ENCODE measurements at places on chromosomes 5 and 9. TPM values are rescaled to one million over a fixed set of nuclear protein-coding genes. Genes with fewer than 3 reads are reported as not detected.

GRCh38 chr9:36135741-36136271 lies 727 bp upstream of the GLIPR2 start:
- peak overlapping the region; percentile 40 for H3K4me3 ChIP-seq
- H3K27me3 ChIP-seq: peaks cover 58% of the 10 kb centered on the region
- H3K27ac ChIP-seq: no peak overlapping the region
- H3K36me3 ChIP-seq: no peaks in the 10 kb centered on the region

DNA sequence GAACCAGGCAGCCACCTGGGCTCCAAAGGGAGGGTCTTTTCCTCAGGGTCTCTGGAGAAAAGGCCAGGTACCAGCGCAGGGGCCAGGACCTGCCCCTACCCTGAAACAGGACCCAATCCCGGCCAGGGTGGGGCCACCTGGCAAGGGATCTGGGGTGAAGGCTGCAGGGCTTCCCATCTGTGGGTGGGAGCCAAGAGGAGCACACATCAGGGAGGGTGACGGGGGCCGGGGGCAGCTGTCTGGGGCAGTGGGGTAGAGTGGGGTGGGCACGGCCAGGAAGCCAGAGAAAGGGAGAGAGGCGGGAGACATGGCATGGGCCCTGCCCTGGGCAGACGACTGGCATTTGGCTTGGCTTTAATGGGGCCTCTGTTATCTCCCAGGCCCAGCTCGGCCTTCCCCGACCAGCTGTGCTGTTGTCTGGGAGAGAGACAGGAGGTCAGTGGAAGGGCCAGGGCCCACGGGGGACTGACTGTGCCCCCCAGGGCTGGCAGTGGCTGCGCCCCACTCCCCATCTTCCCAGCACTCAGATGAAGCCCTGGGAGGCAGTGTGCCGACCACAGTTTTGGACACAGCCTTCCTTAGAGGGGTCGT lies 57.2 kb upstream of the RNF130 start:
- H3K4me3 ChIP-seq: no peak overlapping the region
- H3K27me3 ChIP-seq: peaks cover 68% of the 10 kb centered on the region
- H3K4me1 ChIP-seq: no peaks in the 10 kb centered on the region

- H3K36me3 ChIP-seq: no peaks in the 10 kb centered on the region
- H3K4me1 ChIP-seq: no peaks in the 10 kb centered on the region
- no peak overlapping the region for H3K4me3 ChIP-seq
- H3K27ac ChIP-seq: no peak overlapping the region
Observed at GRCh38 chr5:133749331-133749985, 137.1 kb upstream of the FSTL4 start.

GRCh38 chr9:127779136-127779981 lies 893 bp upstream of the SH2D3C start:
- no peak overlapping the region for H3K27ac ChIP-seq
- H3K27me3 ChIP-seq: peaks cover 1% of the 10 kb centered on the region
- no peaks in the 10 kb centered on the region for H3K36me3 ChIP-seq
- no peak overlapping the region for H3K4me3 ChIP-seq
- no peak for DNase-seq
- H3K4me1 ChIP-seq: peaks cover 25% of the 10 kb centered on the region

DNA sequence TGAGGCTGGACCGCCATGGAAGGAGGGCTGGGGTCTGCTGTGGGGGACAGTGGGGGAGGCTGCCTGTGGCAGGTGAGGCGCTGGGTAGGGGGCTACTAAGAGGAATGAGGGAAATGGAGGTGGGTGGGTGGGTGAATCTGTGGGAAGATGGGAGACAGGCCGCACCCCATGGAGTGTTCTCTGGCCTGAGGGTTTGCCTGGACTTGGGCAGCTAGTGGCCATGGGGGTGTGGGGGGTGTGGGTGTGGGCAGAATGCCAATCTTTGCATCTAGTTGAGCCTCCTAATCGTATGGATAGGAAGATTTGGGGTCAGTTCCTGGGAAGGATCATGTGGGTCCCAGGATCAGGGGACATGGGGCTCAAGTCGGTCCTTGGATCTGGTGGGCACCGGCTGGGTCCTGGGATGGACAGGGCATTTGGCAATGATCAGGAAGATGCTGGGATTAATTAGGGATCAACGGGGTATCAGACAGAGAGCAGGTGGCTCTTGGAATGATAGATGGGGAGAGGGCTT lies 518 bp downstream of the ZDHHC12 start:
- H3K27me3 ChIP-seq: no peaks in the 10 kb centered on the region
- H3K36me3 ChIP-seq: no peaks in the 10 kb centered on the region
- DNase-seq: no peak
- peak overlapping the region; percentile 74 for H3K4me3 ChIP-seq
- H3K4me1 ChIP-seq: peaks cover 40% of the 10 kb centered on the region
- H3K27ac ChIP-seq: peak overlapping the region; percentile 34

DNA sequence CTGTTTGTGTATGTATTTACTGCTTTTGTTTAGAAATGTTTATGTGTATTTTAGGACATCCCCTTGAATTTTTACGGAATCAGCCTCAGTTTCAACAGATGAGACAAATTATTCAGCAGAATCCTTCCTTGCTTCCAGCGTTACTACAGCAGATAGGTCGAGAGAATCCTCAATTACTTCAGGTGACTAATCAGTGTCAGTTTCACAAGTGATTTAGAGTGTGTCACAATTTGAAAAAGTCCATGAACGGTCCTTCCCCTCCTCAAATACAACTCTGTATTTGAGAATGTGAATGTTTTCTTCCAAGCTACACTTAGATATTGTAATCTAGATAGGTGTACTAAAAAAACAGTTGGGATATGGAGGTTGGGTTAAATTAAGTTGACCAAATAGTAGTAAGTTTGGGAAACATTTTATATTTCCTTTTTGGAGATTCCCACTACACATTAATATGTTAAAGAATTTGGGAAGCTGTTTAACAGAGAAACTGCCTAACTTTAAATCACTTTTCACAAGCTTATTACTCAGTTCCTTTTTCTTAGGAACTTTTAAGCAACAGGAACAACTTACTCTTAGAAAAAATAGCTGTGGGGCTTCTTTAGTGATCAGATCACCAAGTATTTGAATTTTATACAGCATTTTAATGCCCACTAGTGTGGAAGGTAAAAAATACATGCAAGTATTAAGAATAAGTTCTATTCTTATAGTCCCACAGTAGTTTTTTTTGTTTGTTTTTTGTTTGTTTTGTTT lies 40.9 kb downstream of the RAD23B start:
- H3K27me3 ChIP-seq: no peaks in the 10 kb centered on the region
- peaks cover 9% of the 10 kb centered on the region for H3K36me3 ChIP-seq
- no peak for DNase-seq
- peaks cover 20% of the 10 kb centered on the region for H3K4me1 ChIP-seq

- H3K4me1 ChIP-seq: no peaks in the 10 kb centered on the region
- H3K27ac ChIP-seq: no peak overlapping the region
- DNase-seq: no peak
- H3K36me3 ChIP-seq: no peaks in the 10 kb centered on the region
Observed at GRCh38 chr5:107968406-107968843, 297.7 kb upstream of the EFNA5 start.

- H3K4me3 ChIP-seq: no peak overlapping the region
- H3K27me3 ChIP-seq: no peaks in the 10 kb centered on the region
- no peak overlapping the region for H3K27ac ChIP-seq
- no peak for DNase-seq
Observed at GRCh38 chr9:30575691-30576090, 1808.8 kb upstream of the ACO1 start.

- no peak overlapping the region for H3K4me3 ChIP-seq
- H3K27me3 ChIP-seq: no peaks in the 10 kb centered on the region
- no peak for DNase-seq
- H3K27ac ChIP-seq: no peak overlapping the region
- H3K36me3 ChIP-seq: no peaks in the 10 kb centered on the region
Observed at GRCh38 chr5:127083711-127084110, 10.4 kb upstream of the C5orf63 start.

GRCh38 chr9:109250311-109250741 lies 70.5 kb downstream of the EPB41L4B start:
- H3K4me1 ChIP-seq: peaks cover 62% of the 10 kb centered on the region
- DNase-seq: peak; percentile 70
- peak overlapping the region; percentile 90 for H3K27ac ChIP-seq

DNA sequence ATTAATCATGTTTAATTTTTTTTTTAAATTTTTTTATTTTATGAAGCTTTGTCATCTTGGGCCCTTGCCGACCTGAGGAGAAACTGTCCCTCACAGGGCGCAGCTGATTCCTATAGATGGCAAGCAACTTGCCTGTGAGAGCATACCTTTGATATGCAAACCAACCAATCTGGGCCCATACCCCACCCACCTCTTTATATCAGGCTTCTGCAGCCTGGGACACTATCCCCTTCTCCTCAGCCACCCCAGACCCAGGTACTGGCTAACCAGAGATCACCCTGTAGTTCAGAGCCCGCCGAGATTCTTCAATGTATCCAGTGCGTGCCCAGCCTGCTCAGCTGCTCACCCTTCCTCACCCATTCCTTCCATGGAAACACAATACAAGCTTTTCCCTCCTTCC lies 18.7 kb upstream of the AGGF1 start:
- no peak overlapping the region for H3K4me3 ChIP-seq
- H3K4me1 ChIP-seq: no peaks in the 10 kb centered on the region
- no peak overlapping the region for H3K27ac ChIP-seq
- no peaks in the 10 kb centered on the region for H3K27me3 ChIP-seq

- no peaks in the 10 kb centered on the region for H3K27me3 ChIP-seq
- H3K4me3 ChIP-seq: no peak overlapping the region
- H3K36me3 ChIP-seq: no peaks in the 10 kb centered on the region
- no peak for DNase-seq
- peaks cover 8% of the 10 kb centered on the region for H3K4me1 ChIP-seq
Observed at GRCh38 chr5:60262576-60263295, 369.2 kb upstream of the PDE4D start.

DNA sequence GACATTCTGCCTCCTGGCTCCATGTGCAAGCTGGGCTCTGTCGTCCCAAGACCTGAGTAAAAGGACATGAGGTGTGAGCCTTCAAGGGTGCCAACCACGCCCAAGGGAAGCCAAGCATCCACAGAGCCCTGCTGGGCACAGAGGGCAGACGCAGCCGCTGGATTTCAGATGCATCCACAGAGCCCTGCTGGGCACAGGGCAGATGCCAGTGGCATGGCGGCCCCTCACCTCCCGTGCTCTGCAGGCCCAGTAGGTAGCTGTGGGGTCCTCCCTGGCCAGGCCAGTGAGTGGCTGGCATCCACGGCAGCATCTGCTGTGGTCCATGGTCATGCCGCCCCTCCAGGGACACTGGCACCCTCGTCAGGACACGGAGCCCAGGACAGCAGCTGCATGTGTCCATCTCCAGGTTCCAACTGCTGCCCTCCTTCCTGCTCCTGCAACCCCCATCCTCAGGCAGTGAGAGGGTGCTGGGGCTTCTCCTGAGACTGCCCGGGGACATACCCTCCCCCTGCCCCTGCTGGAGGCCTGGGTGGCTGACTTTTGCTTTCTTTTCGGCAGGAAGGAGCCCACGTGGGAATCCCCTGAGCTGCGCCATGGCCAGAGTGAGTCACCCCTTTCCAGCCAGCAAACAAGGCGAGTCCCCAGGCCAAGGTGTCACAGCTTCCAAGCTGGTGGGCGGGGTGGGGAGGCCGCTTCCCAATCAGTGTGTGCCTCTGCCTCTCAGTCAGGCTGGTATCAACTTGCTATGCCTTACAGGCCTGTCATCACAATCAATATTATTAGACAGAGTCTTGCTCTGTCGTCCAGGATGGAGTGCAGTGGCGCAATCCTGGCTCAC lies 4.0 kb upstream of the TRAF2 start:
- H3K27ac ChIP-seq: peak overlapping the region; percentile 60
- H3K36me3 ChIP-seq: no peaks in the 10 kb centered on the region
- H3K4me1 ChIP-seq: peaks cover 52% of the 10 kb centered on the region
- peak; percentile 94 for DNase-seq
- H3K27me3 ChIP-seq: no peaks in the 10 kb centered on the region

GRCh38 chr5:107607196-107607595 lies 63.5 kb downstream of the EFNA5 start:
- no peak overlapping the region for H3K27ac ChIP-seq
- H3K4me1 ChIP-seq: no peaks in the 10 kb centered on the region
- no peaks in the 10 kb centered on the region for H3K27me3 ChIP-seq
- H3K4me3 ChIP-seq: no peak overlapping the region
- no peak for DNase-seq

DNA sequence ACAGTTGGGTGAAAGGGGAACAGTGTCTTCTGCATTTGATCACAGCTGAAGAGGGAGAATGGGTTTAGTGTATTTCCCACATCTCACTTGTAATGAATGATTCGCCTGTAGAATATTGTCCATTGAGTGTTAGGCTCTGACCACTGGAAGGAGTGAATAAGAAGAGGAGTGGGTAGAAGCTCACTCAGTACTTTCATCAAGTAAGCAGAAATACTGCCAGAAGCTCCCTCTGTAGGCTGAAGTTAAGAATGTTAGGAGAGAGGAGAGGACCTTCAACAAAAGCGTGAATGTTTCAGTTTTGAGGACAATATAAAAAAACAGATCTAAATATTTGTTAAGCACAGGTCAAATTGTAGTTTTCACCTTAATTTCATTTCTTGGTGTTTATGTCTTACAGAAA lies 27.5 kb downstream of the FSD1L start:
- no peak overlapping the region for H3K4me3 ChIP-seq
- DNase-seq: peak; percentile 39
- peaks cover 14% of the 10 kb centered on the region for H3K36me3 ChIP-seq
- 0 out of 2 replicates have a peak, but pooled peaks cover 5% of the 10 kb centered on the region for H3K4me1 ChIP-seq
- H3K27ac ChIP-seq: no peak overlapping the region

GRCh38 chr5:57937025-57937424 lies 454.4 kb upstream of the ACTBL2 start:
- no peaks in the 10 kb centered on the region for H3K4me1 ChIP-seq
- no peaks in the 10 kb centered on the region for H3K27me3 ChIP-seq
- no peaks in the 10 kb centered on the region for H3K36me3 ChIP-seq
- no peak overlapping the region for H3K4me3 ChIP-seq
- no peak for DNase-seq

DNA sequence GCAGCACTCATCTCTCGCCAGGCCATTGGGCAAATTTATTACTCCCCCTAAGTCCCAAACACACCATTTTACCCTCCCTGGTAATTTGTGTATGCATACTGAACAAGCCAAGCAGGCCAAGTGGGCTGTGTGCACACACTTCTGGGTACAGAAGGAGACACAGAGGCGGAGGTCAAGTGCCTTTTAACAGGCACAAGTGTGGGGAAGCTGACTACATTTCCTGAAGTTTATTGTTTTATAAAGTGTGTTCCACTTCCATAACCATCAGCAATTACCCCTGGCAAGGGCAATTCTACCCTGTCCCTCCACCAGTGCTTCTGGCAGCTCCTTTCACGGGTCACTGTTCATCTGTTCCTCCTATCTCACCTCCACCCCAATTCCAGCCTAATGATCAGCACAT lies 93.9 kb downstream of the SETX start:
- no peak overlapping the region for H3K27ac ChIP-seq
- DNase-seq: no peak
- H3K36me3 ChIP-seq: peaks cover 26% of the 10 kb centered on the region
- no peak overlapping the region for H3K4me3 ChIP-seq
- H3K27me3 ChIP-seq: no peaks in the 10 kb centered on the region

Gene CDO1
- total RNA-seq: 5.3 TPM

Gene OR1Q1
- total RNA-seq: not detected

Gene ARAP3
- total RNA-seq: not detected

Gene SLC34A1
- not detected for total RNA-seq

Gene TTC23L
- 1.4 TPM for total RNA-seq

Gene PTPN3
- total RNA-seq: 7.9 TPM

Gene TMOD1
- 0.04 TPM for total RNA-seq

Gene IL9
- not detected for total RNA-seq

Gene UGT3A2
- total RNA-seq: not detected

Gene CRB2
- 0.14 TPM for total RNA-seq

Gene ACOT12
- total RNA-seq: not detected
